ENCODE measurements at places on chromosomes 1 and 21. TPM values are rescaled to one million over a fixed set of nuclear protein-coding genes. Genes with fewer than 3 reads are reported as not detected.
A peak's percentile ranks its signal among the peaks of the same experiment; 100 is the strongest.

Gene FBXO2
- 15.0 TPM for total RNA-seq

Gene LIN28A
- total RNA-seq, result not detected

Gene S1PR1
- total RNA-seq, result 31.1 TPM

Gene SAMD11
- not detected for total RNA-seq

DNA sequence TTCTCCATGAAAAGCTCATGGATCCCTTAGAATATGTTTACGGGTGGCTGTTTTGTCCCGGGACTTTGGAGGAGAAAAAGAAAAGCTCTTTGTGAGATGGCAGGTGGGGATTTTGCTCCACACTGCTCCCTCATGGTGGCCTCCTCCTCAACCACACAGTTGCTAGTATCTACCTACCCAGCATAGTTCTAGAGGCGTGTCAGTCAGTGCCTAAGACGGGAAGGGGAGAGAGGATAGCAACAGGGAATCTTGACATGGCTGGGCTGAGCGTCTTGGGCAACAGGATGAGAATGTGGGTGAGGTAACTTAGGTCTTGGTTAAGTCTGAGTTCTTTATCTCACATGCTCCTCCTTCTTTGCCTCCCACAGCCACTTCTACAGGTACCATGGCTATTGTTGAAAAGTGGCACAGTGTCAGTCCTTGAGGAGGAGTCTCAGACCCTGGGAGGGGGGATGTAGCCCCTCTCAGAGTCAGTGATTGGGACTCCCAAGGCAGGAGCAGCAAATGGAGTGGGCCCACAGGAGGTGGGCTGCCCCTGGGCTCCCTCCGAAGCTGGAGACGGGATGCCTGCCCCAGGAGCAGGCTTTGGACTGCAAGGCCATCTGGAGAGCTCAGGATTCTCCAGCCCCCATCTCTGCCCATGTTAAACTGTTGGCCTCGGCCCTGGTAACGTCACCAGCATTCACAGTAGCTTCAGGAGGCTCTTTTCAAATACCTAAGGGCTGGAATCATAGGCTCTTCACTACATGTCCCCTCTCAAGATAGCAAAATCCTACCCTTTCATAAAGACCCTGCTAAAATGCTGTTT is 75.4 kb downstream of the TENT5C start:
- no peaks in the 10 kb centered on the region for H3K27me3 ChIP-seq
- H3K4me3 ChIP-seq, result no peak overlapping the region
- peaks cover 22% of the 10 kb centered on the region for H3K4me1 ChIP-seq
- no peak for DNase-seq

GRCh38 chr1:58922302-58923089 is 138.6 kb upstream of the JUN start:
- peak overlapping the region; percentile 12 for H3K27ac ChIP-seq
- no peaks in the 10 kb centered on the region for H3K36me3 ChIP-seq
- peak; percentile 80 for DNase-seq
- no peaks in the 10 kb centered on the region for H3K27me3 ChIP-seq

DNA sequence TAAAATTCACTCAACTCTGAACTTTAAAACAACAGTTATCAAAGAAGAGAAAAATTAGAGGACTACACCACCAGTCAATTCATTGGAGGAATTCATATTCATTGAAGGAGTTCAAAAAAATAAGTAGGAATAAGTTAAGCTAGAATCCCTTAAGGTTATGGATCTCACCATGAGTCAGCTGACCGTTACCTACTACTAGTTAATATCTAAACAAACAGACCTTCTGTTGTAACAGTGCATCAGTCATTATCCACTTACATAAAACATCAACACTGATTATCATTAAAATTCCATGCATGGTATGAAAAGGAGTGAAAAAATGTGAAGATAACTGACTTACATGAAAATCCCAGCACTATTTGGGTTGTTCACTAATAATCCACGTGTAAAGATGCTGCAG is 44.9 kb downstream of the FOXJ3 start:
- H3K4me1 ChIP-seq, result no peaks in the 10 kb centered on the region
- DNase-seq, result no peak
- H3K36me3 ChIP-seq, result no peaks in the 10 kb centered on the region
- H3K27ac ChIP-seq, result no peak overlapping the region

DNA sequence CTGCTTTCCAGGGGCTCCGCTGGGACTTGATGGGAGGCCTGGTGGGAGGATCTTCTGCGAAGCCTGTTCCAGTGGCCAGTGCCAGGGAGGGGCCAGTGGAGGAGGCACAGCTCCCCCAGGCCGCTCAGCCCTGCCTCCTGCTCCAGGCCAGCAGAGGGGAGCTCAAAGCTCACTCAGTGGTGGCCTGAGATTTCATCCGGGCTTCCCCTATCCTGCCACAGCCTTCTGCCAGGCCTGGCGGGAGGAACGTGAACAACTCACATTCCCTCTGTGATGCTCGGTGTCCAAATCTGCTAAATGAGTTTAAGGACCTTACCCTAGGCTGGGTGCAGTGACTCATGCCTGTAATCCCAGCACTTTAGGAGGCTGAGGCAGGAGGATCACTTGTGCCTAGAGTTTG is 3.3 kb downstream of the CLCNKB start:
- H3K4me3 ChIP-seq, result no peak overlapping the region
- no peaks in the 10 kb centered on the region for H3K27me3 ChIP-seq
- peaks cover 12% of the 10 kb centered on the region for H3K4me1 ChIP-seq
- no peak overlapping the region for H3K27ac ChIP-seq
- DNase-seq, result no peak

DNA sequence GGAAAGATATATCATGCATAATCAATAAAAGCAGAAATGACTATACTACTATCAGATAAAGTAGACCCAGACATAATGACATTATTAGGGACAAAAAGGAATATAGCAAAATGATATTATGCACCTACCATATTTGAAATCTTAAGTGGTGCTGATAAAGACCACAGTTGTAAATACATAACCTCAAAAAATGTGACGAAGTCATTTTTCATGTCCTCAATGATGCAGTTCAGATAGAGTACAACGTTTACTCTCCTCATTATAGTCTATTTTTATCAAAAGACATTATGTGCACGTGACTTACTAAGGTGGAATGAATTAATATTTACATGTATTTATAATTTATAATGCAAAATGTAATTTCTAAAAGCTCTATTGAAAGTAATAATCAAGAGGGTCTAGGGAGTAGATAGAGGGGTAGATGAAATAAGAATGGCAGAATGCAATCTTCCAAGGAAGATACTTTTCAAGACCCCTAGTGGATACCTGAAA is 61.7 kb upstream of the TNFSF4 start:
- no peak overlapping the region for H3K27ac ChIP-seq
- no peak for DNase-seq
- H3K4me1 ChIP-seq, result no peaks in the 10 kb centered on the region
- no peaks in the 10 kb centered on the region for H3K27me3 ChIP-seq

All from suprapubic skin (tissue), 4 donors.